Stimulated activated naive CD4-positive, alpha-beta T cell treated with Interleukin-2 at 50 U/mL for 16 hours (primary cell): ENCODE measurements at places on chromosomes 1 and 21.

DNA sequence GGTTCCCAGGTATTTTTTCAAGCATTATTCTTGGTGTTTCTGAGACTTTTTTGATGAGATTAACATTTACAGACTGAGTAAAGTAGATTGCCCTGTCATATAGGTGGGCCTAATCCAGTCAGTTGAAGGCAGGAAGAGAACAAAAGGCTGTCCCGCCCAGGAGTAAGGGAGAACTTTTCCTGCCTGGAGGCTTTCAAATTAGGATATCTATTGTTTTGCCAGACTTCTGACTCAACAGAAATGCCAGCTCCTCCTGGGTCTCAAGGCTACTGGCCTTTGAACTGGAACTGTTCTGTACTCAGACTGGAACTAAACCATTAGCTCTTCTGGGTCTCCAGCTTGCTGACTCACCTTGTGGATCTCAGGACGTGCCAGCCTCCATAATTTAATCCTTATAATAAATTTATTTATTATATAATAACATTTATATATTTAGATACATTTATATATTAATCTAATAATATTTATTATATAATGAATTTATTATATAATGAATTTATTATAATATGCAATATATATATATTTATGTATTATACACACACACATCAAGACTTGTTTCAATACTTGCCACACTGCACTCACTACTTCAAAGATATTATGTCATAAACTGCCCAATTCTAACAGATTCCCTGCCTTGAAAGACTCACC lies 510.8 kb upstream of the B3GALT2 start:
- no peak for DNase-seq

DNA sequence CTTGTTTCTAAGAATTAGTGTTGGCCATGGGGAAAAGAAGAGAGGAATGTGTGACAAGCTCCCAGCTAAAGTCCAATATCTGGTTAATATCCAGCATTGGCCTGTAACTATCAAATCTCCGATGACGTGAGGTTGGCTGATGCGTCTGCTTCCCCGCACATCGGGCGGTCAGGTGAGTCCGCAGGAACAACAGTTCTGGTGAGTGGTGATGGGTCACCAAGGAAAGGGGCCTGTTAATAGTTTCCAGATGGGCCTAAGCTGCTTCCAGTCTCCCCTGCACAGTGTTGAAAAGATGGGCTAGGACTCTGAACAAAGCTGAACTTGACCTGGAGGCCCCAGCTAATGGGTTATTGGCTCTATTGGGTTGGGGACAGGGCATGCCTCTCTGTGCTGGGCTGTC lies 193.1 kb upstream of the EDN2 start:
- no peak for DNase-seq

GRCh38 chr1:218658899-218659298 lies 313.8 kb downstream of the TGFB2 start:
- no peak for DNase-seq

DNA sequence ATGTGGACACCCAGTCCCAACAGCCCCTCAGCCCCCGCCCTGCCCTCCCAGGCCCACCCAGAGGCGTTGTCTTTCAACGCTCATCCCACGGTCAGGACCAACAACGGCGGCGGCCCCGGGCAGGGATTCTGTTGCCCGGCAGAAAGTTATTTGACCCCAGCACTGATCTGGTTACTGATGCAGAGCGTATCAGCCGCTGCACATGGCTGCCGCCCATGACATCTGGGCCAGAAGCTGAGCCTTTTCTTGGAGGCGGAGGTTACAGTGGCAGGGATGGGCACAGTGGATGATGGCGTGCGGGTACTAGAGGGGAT lies 127.1 kb upstream of the ARHGEF16 start:
- no peak for DNase-seq

DNA sequence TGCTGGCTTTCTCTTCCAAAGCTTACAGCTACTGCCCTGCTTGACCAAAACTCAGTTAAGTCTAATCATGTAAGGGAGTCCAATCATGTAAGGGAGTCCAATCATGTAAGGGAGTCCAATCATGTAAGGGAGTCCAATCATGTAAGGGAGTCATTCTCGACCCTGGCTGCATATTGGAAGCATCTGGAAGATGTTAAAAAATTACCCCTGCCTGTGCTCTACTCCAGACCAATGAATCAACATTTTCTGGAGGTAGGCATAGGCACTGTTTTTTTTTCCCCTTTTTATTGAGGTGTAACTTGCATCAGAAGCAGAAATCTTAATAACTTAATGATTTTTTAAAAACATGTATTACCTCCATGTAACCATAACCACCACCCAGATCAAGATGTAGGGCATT lies 9.4 kb downstream of the PIGP start:
- no peak for DNase-seq

- DNase-seq, result no peak
Measured at GRCh38 chr21:38303300-38303699, 46.5 kb downstream of the KCNJ15 start.

DNA sequence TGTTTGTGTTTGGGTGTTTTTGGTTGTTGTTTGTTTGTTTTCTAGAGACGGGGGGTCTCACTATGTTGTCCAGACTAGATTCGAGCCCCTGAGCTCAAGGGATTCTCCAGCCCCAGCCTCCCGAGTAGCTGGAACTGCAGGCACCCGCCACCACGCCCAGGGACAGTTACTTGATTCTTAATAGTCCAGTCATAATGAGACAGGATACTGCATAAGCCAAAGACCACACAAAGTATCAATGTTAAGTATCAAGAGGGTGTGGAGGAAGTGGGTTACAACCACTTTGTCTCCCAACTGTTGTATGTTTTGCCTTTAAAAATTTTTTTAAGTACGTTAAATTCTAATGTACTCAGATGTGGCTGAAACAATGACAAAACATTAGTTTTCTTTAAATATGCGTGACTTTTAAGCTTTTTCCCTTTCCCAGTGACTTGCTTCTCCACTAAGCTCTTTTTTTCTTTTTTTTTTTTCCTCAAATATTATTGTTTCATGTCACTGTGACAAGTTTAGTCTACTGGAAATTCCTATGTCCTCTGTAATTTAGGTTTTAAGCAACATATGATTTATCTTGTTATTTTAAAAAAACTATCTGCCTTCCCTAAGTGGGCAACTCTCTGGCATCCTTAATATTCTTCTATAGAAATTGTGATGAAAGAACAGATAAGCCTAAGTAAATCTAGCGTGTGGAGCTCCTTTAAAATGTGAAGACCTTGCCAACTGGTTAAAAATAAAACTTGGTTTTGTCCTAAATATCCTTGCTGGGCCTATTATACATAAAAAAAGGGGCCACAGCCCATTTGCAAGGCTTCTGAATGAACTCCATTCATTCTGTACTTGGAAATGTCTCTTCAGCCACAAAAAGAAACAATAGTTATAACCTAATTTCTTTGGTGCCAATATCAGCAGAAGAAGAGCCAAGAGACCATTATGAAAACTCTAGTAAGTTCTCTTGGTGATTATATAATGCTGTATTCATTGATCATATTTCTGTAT lies 56.2 kb upstream of the DPH5 start:
- DNase-seq, result peak; percentile 7

DNA sequence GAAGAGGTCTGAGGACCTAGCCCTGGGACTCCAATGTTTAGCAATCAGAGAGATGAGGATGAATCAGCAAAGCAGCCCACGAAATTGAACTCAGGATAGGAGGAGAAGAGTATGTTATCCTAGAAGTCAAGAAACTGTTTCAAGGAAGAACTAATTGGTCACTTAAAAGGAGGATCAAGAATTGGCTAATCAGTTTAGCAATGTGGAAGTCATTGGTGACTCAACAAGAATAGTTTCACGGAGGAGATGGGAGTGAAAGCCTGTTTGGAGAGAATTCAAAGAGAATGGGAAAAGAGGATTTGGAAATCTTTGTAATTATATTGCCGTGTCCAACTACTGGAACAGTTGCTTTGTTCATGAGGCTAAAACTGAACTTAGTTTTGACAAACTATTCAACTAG lies 7.4 kb downstream of the HMCN1 start:
- no peak for DNase-seq

DNA sequence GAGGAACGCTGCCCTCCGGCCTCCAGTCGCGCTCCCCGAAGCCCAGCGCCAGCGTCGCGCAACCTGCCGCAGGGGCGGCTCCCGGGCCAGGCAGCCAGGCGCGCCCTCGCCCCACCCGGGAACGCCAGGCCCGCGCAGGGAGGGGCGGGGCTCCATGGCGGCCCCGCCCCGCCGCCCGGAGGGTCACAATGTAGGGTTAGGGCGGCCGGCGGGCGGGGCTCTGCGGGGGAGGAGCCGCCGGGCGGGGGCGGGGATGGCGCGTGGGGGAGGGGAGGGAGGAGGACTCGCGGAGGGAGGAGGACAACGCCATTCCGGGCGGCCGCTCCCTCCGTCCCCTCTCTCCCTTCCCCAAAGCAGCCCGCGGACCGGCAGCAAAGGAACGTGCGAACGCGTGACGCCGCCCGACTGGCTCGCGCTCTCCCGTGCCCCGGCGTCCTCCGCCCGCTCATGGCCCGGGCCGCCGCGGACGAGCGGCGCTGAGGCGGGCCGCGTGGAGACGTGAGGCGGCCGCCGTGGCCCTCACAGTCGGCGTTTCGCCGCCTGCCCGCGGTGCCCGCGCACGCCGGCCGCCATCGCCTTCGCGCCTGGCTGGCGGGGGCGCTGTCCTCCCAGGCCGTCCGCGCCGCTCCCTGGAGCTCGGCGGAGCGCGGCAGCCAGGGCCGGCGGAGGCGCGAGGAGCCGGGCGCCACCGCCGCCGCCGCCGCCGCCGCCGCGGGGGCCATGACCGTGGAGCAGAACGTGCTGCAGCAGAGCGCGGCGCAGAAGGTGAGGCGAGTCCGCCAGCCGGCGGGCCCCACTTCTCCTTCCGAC lies at the start of gene USP25:
TSS of gene USP25 (plus strand) at position 309 of the 810 bp plus-strand sequence. CDS start at position 721, 412 bp downstream.
- DNase-seq, result peak; percentile 83

DNA sequence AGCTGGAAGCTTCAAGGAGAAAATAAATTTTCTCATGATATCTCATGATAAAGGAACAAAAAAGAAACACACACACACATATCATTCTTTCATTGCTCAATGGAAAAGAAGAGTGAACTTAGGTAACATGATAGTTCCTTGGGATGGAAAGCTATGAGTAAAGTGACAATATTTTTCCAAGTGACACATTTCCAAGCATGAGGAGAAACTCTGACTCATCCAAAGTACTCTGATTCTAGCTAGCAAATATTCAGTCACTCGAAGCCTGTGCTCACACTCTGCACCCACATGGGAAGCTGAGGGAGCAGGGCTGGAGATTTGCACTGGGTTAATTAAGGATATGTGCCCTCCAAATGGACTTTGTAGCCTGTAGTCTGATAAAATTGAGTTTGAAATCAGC lies 222.4 kb downstream of the LRRC40 start:
- no peak for DNase-seq

DNA sequence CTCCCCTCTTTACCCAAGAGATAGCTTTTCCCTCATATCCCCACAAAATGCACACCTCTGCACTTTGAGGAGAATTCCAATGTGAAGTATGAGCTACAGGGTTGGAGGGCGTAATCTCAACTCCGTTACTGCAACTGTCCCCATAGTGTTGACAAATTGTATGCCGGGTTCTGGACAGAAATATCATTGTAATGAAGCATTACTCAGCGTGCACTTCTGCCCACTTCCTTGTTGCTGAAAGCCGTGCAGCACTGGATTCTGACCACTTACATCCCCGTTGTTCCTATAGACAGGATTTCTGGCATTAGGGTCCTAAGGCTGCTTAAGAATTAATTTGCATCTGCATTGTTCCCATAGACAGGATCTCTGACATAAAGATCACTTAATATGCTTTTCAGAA lies 205.6 kb downstream of the RHOU start:
- no peak for DNase-seq

DNA sequence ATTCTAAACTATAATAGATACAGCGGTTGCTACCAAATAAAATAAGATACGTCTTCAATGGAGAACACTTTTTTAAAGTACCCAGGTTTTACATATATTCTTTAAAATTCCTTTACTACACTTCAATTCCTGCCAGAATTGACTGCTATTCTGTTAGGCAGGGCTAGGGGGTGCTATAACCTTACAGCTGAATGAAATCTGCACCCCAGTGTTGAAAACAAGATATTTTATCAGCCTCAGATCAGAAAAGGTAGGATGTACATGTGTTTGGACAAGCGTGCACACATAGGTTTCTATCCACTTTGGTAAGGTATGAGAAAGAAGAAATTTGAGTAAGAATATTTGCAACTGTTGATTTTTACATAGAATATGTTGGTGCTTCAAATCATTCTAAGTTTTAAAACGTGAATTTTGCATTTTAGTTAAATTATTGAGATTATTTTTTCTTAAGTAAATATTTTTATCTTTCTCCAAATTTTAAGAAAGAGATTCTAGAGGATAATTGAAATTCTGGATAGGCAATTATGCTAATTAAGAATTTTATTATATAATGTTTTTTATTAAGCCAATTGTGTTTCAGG lies 490.8 kb upstream of the ADGRL4 start:
- no peak for DNase-seq

GRCh38 chr1:36352910-36353878 lies 29.7 kb upstream of the EVA1B start:
- no peak for DNase-seq

GRCh38 chr1:109776206-109776835 lies 12.6 kb upstream of the EPS8L3 start:
- no peak for DNase-seq

GRCh38 chr21:38492007-38492406 lies 6.3 kb downstream of the ERG start:
- DNase-seq, result no peak

- DNase-seq, result no peak
Measured at GRCh38 chr1:92748138-92748537, 36.8 kb downstream of the EVI5 start.

DNA sequence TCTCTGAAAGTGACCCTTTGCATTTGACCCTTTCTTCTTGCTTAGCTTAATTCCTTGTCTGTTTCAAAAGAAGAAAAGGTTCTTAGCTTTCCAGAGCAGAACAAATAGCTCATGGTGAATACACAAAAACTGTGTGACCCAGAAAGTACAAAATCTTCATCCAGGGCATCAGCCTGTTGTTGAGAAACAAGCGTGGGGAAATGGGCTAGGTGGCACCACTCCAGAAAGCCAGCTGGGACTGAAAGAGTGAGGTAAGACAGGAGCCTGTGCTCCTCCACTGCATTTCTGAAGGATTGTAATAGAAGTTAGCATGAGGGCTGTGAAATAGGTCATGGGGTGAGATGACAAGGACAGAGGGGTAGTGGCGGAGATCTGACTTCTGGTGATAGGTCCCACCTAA lies 45.8 kb downstream of the CYP2J2 start:
- DNase-seq, result no peak

- DNase-seq, result no peak
Measured at GRCh38 chr1:146035048-146035423, 13.5 kb upstream of the HJV start.

- DNase-seq, result peak; percentile 37
Measured at GRCh38 chr21:36156815-36157670, at the start of gene DOP1B. TSS of gene DOP1B (plus strand) at chr21:36156824. CDS start at chr21:36164734, 7,910 bp downstream.

GRCh38 chr1:157132616-157133167 lies 5.5 kb downstream of the ETV3 start:
- no peak for DNase-seq

DNA sequence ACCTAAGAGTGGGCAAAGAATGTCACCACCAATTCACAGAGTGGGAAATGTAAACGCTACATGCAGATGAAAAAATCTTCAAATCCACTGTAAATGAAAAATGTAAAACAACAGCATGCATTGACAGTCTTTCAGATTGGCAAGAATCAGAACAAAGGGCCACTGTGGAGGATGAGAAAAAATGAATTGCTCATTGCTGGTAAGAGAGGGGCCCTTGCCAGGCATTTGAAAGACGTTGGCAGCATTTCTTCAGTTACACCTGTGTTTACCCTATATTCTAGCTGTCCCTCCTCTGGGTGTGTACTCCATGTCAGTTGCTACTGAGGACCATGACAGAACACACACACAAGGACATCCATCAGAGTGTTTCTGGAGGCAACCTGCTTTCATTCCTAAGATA lies 25.8 kb upstream of the AADACL3 start:
- DNase-seq, result no peak

GRCh38 chr1:229105822-229106525 lies 164.9 kb upstream of the RAB4A start:
- no peak for DNase-seq
